CD4-positive, alpha-beta T cell treated with Interleukin-10 for 1 hour (primary cell): ENCODE measurements at places on chromosomes 5 and 9.

DNA sequence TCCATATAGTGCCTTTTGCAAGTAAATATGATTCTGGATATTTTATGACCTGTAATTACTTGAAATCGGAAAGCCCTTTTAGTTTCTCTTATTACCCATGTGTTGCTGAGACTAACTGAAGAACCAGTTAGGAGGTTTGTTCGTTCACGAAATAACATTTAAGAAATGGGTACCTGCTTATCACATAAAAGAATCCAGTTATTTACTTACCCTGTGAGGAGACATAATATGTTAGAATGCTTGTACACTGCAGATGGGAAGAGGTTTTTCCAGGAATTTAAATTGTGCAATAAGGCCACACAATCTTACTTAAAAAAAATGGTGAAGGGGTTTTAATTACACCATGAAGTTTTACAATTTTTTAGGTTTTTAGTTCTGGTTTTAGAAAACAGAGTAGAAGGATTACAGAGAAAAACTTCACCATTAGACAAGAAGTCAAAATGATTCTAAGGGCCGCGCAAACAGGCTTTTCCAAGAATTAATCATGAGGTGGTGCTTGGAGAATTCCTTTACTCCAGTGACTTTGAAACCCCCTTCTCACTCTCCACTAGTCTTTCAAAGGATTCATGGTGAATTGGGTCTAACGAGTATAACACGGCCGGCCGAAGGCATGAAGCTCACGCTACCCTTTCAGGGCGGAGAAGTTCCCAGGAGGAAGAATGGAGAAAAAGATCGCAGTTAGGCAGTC, 1.1 kb upstream of the PTGER4 start:
- no peak for DNase-seq

GRCh38 chr9:119852390-119852789, 483.2 kb upstream of the BRINP1 start:
- DNase-seq = no peak

- no peak for DNase-seq
These were observed 200.5 kb downstream of the ADGRV1 start for GRCh38 chr5:90759119-90759518.

DNA sequence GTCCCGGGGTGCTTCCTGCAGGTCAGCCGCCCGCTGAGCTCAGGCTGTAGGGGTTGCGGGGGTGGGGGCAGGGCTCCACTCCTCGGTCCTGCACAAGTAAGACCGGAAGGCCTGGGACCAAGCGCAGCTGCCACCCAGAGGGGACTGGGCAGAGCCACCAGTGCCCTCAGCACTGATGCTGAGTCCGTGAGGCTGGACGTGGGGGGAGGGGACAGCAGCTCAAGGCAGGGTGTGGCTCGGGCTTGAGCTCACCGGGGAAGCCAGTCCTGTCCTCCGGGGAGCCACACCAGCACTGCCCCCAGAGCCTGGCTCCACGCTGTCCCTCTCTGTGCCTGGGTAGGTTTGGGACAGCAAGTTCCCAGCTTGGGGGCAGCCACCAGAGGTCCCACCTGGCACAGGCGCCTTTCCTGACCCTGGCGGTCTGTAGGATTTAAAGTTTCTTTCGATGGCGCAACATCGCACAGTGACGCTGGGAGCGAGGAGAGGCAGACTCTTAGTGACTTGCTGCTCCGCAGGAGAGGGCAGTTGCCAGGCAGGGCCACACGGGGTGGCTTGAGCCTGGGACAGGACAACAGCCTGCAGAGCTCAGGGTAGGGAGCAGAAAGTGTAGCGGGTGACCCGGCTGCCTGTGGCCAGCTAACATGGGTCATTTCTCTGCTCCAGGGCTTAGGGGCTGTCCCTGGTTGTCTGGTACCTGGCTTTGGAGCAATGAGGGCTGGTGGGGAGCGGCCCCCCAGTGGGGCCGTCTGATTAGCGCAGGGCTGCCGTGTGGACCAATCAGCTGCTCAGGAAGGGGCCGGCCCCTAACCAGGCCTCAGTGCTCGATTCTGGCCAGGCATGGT, 5.7 kb downstream of the LCN1 start:
- DNase-seq = no peak

- no peak for DNase-seq
These were observed 374.0 kb downstream of the NFIB start for GRCh38 chr9:13939701-13940490.

DNA sequence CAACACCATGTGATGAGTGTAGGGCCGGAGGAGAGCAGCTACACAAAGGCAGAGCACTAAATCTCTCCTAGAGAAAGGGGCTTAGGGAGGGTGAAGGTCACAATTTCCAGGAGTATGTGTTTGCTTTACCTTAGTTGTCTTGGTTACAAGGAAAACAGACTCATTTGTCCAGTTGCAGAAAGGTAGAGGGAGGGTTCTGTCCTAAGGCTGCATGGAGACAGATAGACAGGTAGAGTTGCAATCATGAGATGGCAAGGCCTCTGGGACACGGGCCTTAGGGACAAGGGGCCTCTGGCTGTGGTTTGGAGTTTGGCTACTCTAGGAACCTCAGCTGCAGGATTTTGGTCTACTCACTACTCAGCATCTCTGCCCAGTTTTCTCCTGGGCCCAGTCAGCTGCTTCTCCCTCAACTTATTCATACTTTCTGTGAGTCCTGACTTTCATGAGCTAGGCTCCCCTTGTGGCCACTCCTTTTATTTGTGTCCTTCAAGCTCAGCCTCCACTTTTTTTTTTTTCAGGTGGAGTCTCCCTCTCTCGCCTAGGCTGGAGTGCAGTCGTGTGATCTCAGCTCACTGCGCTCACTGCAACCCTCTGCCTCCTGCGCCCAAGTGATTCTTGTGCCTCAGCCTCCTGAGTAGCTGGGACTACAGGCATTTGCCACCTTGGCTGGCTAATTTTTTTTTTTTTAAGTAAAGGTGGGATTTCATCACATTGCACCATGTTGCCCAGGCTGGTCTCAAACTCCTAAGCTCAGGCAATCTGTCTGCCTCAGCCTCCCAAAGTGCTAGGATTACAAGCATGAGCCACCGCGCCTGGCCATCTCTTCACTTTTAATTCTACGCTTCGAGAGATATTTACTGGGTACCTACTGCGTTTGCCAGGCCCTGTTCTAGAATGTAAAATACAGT, 76.6 kb downstream of the PTPDC1 start:
- DNase-seq = no peak

DNA sequence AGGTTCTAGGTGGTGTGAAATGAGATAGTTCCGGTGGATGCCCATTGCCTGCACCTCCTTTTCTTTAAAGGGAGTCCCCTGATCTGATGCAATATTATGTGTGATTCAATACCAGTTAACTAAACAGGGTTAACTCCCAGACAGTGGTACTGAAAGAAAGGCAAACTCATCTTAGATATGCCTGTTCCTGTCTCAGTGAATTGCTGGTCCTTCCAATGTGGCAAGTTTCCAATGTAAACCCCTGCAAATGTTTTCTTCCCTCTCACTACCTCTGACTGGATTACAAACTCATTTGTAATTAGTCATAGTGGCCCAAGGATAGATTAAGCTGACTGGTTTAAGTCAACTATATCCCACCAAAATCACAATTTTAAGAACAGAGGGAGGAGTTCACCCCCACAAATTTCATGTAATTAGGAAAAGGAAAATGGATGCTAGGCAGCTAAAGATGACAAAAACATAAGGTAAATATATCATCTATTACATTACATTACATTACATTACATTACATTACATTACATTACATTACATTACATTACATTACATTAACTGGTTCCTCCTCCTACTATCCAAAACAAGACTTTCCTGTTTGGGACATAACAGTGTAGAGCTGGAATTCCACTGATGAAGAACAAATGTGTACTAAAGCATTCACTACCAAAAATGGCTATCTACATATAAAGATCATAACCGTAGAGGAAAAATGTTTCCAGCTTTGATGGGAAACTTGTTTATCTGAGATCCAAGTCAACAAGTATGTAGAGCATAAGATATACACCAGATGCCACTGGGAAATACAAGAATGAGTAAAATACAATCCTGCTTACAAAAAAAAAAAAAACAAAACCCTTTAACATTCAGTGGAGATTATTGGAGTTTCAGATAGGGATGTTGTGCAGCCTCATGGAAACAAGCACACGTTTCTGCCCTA, 121.5 kb upstream of the SNX2 start:
- DNase-seq = no peak

DNA sequence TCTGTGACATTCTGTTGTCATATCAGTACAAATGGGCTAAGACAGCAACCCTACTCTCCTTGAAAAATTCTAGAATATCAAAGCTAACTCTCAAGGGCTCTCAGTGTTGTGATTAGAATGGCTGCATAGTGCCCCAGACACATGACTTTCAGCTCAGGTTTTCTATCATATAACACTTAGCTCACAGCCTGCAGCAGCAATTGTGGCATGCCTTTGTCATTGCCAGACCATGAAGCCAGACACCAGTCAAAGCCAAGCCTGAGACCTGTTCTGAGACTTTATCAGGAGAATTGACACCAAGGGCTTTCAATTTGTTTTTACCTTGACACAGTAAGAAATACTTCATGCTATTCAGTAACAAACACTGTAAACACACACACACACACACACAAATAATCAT, 159.0 kb upstream of the SNX2 start:
- no peak for DNase-seq
